ENCODE measurements at places on chromosomes 16 and 17. TPM values are rescaled to one million over a fixed set of nuclear protein-coding genes. Genes with fewer than 3 reads are reported as not detected.

Gene TBC1D3H
- total RNA-seq: not detected

Gene TEKT5
- total RNA-seq: not detected

Gene PERCC1
- not detected for total RNA-seq

Gene ODAD4
- total RNA-seq: 2.9 TPM

Gene PRSS33
- not detected for total RNA-seq

Gene BAIAP2
- 50.9 TPM for total RNA-seq

Gene SPATA22
- 0.67 TPM for total RNA-seq

Gene DOC2A
- total RNA-seq: 0.67 TPM

Gene HEXIM1
- 39.1 TPM for total RNA-seq

Gene LLGL1
- total RNA-seq: 21.4 TPM

Gene CCDC200
- 0.62 TPM for total RNA-seq

Gene SLC52A1
- total RNA-seq: not detected

Gene SLFN14
- total RNA-seq: 0.45 TPM

Gene SLC12A3
- total RNA-seq: not detected
